T-helper 17 cell (primary cell): ENCODE measurements at places on chromosomes 5 and 9. TPM values are rescaled to one million over a fixed set of nuclear protein-coding genes. Genes with fewer than 3 reads are reported as not detected.

GRCh38 chr5:122089096-122090013 lies 11.3 kb upstream of the LOX start:
- no peaks in the 10 kb centered on the region for H3K36me3 ChIP-seq
- H3K4me3 ChIP-seq: no peak overlapping the region
- H3K4me1 ChIP-seq: no peaks in the 10 kb centered on the region
- peaks cover 6% of the 10 kb centered on the region for H3K27me3 ChIP-seq

- peaks cover 15% of the 10 kb centered on the region for H3K27me3 ChIP-seq
- peaks cover 34% of the 10 kb centered on the region for H3K4me1 ChIP-seq
- peak within 1 kb of the TSS; percentile 97 for H3K4me3 ChIP-seq
- peaks cover 6% of the 10 kb centered on the region for H3K36me3 ChIP-seq
- DNase-seq: peak; percentile 98
- H3K27ac ChIP-seq: peak within 1 kb of the TSS; percentile 91
Measured at GRCh38 chr9:107282759-107283622, at the start of gene RAD23B. RAD23B (plus strand) TSS chr9:107283279; CDS start chr9:107283630, 351 bp downstream.

GRCh38 chr5:94545870-94546625 lies 72.4 kb downstream of the KIAA0825 start:
- peaks cover 8% of the 10 kb centered on the region for H3K4me1 ChIP-seq
- H3K36me3 ChIP-seq: no peaks in the 10 kb centered on the region
- no peak overlapping the region for H3K4me3 ChIP-seq
- no peak for DNase-seq
- peak overlapping the region; percentile 14 for H3K27ac ChIP-seq
- H3K27me3 ChIP-seq: no peaks in the 10 kb centered on the region

Gene PCSK1
- not detected for total RNA-seq

DNA sequence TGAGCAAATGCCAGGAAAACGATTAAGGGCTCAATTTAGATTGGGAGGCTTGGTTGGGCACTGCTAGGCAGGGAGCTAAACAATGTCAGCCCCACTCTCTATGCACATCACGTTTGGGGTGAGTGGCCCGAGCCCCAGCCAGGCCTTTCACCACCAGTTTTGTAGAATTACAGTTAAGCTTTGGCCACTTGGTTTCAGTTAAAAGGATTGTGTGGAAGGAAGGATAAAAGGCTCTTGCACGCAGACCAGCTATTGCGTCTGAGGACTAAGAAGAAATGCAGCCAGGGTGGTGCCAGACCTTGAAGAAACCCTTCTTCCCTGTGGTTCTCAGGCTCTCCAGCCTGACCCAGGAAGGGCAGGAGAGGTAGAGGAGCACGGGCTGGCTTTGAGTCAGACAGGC lies 125.3 kb upstream of the SLC44A1 start:
- H3K27me3 ChIP-seq: no peaks in the 10 kb centered on the region
- H3K4me1 ChIP-seq: peaks cover 39% of the 10 kb centered on the region
- DNase-seq: no peak
- H3K27ac ChIP-seq: no peak overlapping the region

GRCh38 chr5:133995883-133996563 lies 8.8 kb downstream of the VDAC1 start:
- H3K27me3 ChIP-seq: no peaks in the 10 kb centered on the region
- no peak overlapping the region for H3K4me3 ChIP-seq
- H3K4me1 ChIP-seq: peaks cover 33% of the 10 kb centered on the region
- no peaks in the 10 kb centered on the region for H3K36me3 ChIP-seq
- peak overlapping the region; percentile 72 for H3K27ac ChIP-seq
- no peak for DNase-seq

GRCh38 chr5:116872486-116872885 lies 297.9 kb upstream of the SEMA6A start:
- H3K4me1 ChIP-seq: no peaks in the 10 kb centered on the region
- no peaks in the 10 kb centered on the region for H3K36me3 ChIP-seq
- H3K4me3 ChIP-seq: no peak overlapping the region
- no peaks in the 10 kb centered on the region for H3K27me3 ChIP-seq
- DNase-seq: no peak

- H3K4me3 ChIP-seq: no peak overlapping the region
- no peaks in the 10 kb centered on the region for H3K36me3 ChIP-seq
- no peaks in the 10 kb centered on the region for H3K4me1 ChIP-seq
Measured at GRCh38 chr5:145027286-145027685, 807.9 kb downstream of the PRELID2 start.

Gene PTRH1
- 6.6 TPM for total RNA-seq

- no peak overlapping the region for H3K4me3 ChIP-seq
- no peak overlapping the region for H3K27ac ChIP-seq
Measured at GRCh38 chr5:125480911-125481310, 734.5 kb upstream of the ZNF608 start.

DNA sequence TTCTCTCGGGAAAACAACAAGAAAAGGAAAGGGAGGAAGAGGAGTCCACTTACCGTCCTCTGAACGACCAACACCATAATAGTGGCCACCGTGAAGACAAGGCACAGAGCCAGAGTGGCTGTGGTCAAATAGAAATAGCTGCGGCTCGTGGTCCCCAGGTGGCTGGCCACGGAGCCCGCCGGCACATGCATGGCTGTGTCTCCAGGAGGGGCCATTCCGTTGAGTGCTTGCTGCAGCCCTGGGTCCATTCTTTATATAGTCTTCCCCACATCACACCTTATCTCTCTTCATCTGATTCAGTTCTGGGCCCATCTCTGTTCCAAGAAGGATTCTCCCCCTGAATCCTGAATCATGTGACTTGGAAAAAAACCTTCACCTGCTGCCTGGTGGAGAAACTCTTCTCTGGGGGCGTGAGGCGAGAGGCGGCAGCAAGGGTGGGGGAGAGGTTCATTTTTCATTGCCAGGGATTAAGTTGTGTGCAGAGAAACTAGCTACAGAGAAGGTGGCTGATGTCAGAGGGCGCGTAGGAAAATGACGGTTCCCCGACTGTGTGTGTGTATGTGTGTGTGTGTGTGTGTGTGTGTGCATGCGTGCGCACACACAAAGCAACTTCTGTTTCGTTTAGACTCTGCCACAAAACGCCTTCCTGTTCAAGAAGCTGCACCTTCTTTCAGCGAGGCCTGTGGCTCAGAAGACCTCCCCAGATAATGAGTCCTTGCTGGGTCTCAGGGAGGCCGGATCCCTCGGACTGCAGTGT lies at the start of gene TNFSF8:
TNFSF8 (minus strand) TSS at position 536 of the 757 bp plus-strand sequence; CDS start at position 248, 288 bp downstream.
- peaks cover 11% of the 10 kb centered on the region for H3K36me3 ChIP-seq
- H3K4me3 ChIP-seq: peak within 1 kb of the TSS; percentile 97
- peak within 1 kb of the TSS; percentile 100 for H3K27ac ChIP-seq

- H3K27me3 ChIP-seq: no peaks in the 10 kb centered on the region
- no peak for DNase-seq
- no peak overlapping the region for H3K4me3 ChIP-seq
- no peak overlapping the region for H3K27ac ChIP-seq
- H3K36me3 ChIP-seq: peaks cover 3% of the 10 kb centered on the region
- H3K4me1 ChIP-seq: peaks cover 4% of the 10 kb centered on the region
Measured at GRCh38 chr9:131188976-131189375, 63.6 kb downstream of the NUP214 start.

GRCh38 chr5:141494761-141495452 lies 6.0 kb downstream of the PCDHGC5 start:
- H3K27ac ChIP-seq: no peak overlapping the region
- peaks cover 13% of the 10 kb centered on the region for H3K4me1 ChIP-seq
- no peak for DNase-seq

DNA sequence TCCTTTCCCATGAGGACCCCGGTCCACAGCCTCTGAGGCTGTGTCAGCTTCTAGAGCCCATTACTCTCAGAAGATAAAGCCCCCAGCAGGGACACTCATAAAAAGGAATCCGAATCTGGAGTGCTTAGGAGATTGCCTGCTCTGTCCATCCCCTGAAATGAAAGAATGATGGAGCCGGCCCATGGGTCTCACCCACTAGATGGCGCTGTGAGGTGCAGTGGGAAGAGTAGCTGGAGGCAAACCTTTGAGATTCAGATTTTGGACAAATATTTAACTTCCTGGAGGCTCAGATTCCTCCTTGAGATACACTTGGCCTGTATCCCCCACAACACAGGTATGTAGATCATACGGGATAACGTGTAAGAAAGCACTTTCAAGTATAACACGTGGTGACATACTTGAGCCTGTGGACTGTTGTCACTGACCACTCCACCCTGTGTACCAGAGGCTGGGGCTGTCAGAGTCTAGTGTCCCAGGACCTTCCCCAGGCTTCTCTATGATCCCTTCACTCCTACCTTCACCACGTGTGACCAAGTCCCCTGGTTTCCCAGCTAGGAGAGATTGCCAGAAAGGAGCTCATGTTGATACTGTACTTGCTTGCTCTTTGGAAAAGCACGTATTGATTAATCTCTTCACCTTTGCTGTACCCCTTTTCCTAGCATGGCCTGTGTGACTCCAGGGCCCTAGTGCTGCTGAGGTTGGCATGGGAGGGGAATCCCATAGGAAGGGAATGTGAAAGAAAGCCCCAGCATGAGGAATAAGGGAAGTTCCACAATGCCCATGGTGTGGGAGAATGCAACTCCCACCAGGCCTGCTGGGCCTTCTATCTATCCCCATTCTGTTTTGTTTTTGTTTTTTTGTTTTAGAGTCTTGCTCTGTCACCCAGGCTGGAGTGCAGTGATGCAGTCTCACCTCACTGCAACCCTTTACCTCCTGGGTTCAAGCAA lies 32.1 kb downstream of the TRMO start:
- peaks cover 3% of the 10 kb centered on the region for H3K36me3 ChIP-seq
- H3K4me1 ChIP-seq: peaks cover 4% of the 10 kb centered on the region
- peak; percentile 44 for DNase-seq
- H3K27ac ChIP-seq: peak overlapping the region; percentile 19
- no peaks in the 10 kb centered on the region for H3K27me3 ChIP-seq
- H3K4me3 ChIP-seq: no peak overlapping the region

DNA sequence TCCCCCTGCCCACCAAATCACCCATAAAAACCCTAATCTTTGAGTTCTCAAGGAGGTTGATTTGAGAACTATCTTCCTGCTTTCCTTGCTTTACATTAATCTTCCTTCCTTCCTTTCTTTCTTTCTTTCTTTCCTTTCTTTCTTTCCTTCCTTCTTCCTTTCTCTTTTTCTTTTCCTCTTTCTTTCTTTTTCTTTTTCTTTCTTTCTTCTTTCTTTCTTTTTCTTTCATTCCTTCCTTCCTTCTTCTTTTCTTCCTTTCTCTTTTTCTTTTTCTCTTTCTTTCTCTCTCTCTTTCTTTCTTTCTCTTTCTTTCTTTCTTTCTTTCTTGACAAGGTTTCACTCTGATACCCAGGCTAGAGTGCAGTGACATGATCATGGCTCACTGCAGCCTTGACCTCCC lies 67.3 kb upstream of the CEMIP2 start:
- DNase-seq: no peak
- H3K36me3 ChIP-seq: peaks cover 2% of the 10 kb centered on the region
- no peaks in the 10 kb centered on the region for H3K27me3 ChIP-seq
- H3K4me3 ChIP-seq: no peak overlapping the region

DNA sequence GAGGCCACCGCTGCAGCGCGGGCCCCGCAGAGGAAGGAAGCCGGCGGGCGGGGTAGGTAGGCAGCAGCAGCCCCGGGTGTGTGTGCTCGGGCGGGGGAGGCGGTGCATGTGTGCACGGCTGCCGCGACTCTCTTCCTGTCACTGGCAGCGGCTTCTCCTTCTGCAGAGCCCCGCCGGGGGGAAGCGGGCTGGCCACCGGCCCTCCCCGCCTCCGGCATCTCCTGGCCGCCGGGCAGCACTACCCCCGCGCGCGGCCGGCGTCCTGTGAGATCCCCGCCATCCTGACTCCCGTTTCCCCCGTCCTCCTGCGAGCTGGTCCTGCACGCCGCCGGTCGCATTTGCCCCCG lies 315 bp downstream of the PIK3R1 start:
- H3K4me3 ChIP-seq: peak overlapping the region; percentile 99
- no peak overlapping the region for H3K27ac ChIP-seq
- peaks cover 27% of the 10 kb centered on the region for H3K4me1 ChIP-seq
- peaks cover 5% of the 10 kb centered on the region for H3K36me3 ChIP-seq

DNA sequence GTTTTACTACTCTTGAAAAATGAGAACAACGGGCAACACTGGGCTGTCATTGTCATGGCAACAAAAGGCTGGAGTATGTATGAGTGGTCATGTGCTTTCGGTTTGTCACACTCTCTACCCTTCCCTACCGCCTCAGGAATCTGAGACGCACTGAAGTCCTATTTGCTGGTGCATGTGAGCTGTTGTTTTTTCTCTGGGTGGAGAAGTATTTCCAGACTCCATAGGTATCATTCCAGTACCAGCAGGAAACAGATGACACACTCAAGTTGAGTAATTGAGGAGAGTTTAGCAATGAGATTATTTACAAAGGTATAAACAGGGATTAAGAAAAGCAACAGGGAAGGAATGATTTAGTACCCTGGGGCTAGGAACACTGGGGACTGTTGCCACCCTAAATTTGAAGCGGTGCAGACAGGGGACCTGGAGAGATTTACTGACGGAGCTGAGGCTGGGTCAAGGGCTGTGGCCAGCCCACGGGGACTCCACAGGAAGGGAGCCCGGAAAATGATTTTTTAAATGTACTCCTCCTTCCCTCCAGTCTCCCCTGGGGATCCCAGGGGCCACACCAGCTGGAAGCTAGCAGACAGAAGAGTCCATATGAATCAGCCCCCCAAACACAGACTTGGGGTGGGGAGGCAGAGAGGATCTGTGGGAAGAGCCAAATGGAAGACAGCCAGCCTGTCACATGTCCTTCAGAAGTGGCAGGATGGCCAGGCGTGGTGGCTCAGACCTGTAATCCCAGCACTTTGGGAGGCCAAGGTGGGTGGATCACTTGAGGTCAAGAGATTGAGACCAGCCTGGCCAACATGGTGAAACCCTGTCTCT lies 13.2 kb upstream of the ZBTB43 start:
- DNase-seq: no peak
- peaks cover 2% of the 10 kb centered on the region for H3K4me1 ChIP-seq
- peaks cover 4% of the 10 kb centered on the region for H3K36me3 ChIP-seq
- no peak overlapping the region for H3K27ac ChIP-seq
- H3K4me3 ChIP-seq: no peak overlapping the region

- H3K27ac ChIP-seq: no peak overlapping the region
- H3K4me1 ChIP-seq: peaks cover 1% of the 10 kb centered on the region
- peaks cover 2% of the 10 kb centered on the region for H3K36me3 ChIP-seq
- no peak for DNase-seq
- peaks cover 21% of the 10 kb centered on the region for H3K27me3 ChIP-seq
- no peak overlapping the region for H3K4me3 ChIP-seq
Measured at GRCh38 chr9:124489222-124489621, 18.0 kb downstream of the NR5A1 start.

Gene SNCAIP
- not detected for total RNA-seq

GRCh38 chr9:3441197-3441816 lies 84.5 kb downstream of the RFX3 start:
- no peak overlapping the region for H3K27ac ChIP-seq
- no peak overlapping the region for H3K4me3 ChIP-seq
- peaks cover 4% of the 10 kb centered on the region for H3K36me3 ChIP-seq
- no peak for DNase-seq

Gene KCNT1
- total RNA-seq: 0.37 TPM
